ENCODE measurements at places on chromosomes 3 and 15.

DNA sequence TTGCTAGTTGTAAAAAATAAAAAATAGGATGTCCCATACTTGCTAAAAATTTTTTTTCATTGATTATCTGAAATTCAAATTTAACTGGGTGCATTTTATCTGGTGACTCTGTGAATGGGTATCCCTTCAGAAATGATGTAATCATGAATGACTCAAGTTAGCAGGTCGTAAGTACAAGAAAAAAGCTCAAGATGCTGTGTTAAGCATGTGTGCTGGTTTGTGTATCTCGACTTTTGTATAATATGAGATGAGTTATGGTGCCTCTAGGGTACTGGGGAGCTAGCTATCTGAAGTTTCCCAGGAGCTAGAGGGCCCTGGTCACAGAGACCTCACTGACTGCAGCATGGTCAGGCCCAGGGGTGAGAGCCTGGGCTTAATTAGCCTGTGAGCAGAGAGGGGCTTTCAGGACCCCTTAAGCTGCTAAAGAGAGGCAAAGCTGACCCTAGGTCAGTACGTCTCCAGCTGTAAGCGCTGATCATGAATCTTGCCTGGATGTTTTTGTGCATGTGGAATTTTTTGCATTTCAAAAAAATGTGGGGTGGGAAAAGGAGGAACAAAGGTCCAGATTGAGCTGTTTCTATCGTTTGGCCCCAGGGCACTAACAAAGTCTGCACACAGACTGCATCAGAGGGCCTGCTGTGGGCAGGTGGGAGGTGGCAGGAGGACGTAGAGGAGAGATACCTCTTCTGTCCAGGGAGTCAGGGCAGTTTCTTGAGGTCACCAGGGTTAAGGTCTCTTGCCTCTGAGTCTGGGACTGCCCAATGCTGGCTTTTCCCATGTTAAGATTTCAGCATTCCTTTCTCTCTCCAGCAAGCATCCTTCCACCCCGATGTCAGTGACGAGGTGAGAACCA is 233.2 kb upstream of the TPM1 start:
- no peak for DNase-seq

GRCh38 chr15:48784756-48785155 is 26.1 kb downstream of the CEP152 start:
- no peak for DNase-seq

- no peak for DNase-seq
Observed at GRCh38 chr3:157073810-157074209, 86.1 kb downstream of the CCNL1 start.

GRCh38 chr15:77187751-77188464 is 117.0 kb upstream of the TSPAN3 start:
- DNase-seq: no peak

DNA sequence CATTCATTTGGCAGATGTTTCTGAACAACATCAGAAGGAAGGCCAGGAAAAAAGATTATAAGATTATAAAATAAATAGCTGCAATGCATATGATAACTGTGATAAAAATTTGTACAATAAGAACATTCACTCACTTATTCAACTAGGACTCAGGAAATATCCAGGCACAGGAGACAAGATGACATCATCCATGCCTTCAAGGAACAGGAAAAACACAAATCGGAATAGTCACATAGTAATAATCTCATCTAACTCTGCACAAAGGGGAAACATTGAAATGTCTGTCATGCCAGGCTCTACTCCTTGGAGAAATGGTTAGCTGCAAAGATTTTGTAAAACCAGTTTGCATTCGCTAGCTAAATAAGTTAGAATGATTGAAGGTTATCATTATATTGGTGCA is 233.5 kb upstream of the AGTR1 start:
- no peak for DNase-seq

Measured in stimulated activated CD8-positive, alpha-beta memory T cell treated with anti-CD3 and anti-CD28 coated beads, Interleukin-4, amount 100 ng/mL, for 1 hour (primary cell).